ENCODE measurements at places on chromosomes 11 and 22.

- DNase-seq = no peak
These were observed 10.2 kb upstream of the FCHSD2 start for GRCh38 chr11:73152086-73152853.

- DNase-seq = no peak
These were observed 155.7 kb downstream of the CEP164 start for GRCh38 chr11:117483372-117483771.

DNA sequence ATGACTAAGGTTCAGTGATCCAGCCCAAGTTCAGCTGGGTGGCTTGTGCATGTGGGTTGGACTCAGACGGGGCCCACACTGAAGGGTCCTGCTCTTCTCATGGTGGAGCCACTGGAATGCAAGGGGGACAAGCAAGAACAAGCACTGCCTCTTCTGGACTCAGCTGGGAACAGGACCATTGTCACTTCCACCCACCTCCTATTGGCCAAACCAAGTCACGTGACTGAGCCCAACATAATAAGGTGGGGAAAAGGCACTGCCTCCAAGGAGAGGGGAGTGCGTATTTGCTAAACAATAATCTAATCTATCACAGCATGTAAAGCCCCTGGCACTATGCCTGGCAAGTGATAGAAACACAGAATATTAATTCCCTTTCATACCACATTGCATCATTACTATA is 87.1 kb downstream of the CHST1 start:
- no peak for DNase-seq

DNA sequence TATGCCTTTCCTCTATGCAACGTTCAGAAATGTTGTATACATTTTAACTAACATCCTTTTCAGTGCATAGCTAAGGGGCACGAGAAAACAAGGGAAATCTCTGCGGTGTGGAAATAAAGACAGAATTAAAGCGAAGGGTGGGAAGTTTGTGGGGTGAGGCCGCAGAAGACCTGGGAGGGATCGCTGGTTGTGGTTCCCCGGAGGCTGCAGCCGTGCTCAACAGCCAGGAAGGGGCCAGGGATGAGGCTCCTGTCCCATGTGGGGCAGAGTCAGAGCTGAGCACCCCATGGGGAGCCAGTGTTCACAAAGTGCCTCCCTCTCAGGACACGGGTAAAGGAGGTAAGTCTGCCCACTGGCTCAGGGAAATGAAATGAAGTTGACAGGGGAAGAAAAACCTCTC is 67.5 kb downstream of the MYEOV start:
- DNase-seq = no peak

DNA sequence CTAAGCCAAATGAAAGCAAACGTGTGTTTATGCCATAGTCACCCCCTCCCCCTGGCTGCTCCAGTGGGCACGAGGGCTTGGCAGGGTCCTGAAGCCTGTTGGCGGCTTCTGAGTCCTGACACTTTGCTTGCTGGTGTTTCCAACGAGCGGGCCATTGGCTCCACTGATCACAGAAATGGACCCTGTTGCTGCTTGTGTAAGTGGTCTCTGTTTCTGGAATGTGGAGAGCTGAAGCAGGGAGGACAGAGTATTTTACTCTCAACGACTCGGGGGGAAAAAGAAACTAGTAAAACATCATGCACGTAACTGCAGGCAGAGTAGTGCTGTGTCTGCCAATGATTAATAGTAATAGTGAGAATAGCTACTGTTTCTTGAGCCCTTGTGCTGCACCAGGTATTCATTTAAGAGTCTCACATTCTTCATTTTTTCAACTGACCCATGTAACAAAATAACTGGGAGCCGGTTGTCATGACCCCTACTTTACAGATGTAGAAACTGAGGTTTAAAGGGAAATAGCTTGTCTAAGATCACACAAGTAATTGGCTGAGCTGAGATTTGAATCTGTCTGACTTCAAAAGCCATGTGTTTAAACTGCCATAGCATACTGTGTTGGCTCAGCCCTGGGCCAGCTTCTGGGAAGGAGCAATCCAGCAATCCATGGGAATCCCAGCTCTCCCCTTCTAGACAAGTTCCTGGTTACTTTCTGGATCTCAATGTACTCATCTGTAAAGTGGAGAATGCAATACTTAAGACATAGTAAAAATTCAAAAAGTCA is 526.7 kb downstream of the INSC start:
- no peak for DNase-seq

All from EH (cell line).